Substantia nigra (tissue), 51 donors: ENCODE measurements at places on chromosomes 16 and 17.

- no peak for DNase-seq
These were observed 10.6 kb downstream of the FOXJ1 start for GRCh38 chr17:76130473-76130872.

GRCh38 chr16:81066681-81067080 lies 10.4 kb downstream of the C16orf46 start:
- DNase-seq = no peak

GRCh38 chr17:7836596-7837407 lies 2.8 kb downstream of the KDM6B start:
- DNase-seq = peak; percentile 86

- DNase-seq = no peak
These were observed 115.1 kb downstream of the CYLD start for GRCh38 chr16:50856991-50857390.

DNA sequence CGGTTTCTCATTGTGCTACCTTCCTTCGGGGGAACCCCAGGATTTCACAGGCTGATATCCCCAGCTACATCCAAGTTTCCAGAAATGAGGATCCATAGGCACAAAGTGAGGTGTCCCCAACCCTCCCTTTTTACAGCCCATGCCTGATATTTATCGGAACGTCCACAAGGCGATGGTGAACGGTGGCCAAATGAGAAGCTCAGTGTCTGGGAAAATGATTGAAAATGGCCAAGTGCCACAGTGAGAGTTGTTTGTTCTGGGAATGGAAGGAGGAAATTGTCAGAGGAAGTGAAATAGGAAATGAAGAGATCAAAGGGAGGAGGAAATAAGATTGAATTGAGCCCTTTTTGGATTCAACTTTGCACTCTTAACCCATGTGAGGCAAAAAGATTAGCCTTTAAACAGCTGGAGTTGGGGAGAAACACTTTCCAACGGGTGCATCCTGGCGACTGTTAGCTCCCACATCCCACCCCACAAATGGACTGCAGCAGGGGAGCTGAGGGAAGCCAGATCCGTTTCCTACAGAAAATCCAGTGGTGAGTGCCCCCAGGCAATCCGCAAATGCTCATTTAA lies 294.4 kb upstream of the IRX5 start:
- no peak for DNase-seq

DNA sequence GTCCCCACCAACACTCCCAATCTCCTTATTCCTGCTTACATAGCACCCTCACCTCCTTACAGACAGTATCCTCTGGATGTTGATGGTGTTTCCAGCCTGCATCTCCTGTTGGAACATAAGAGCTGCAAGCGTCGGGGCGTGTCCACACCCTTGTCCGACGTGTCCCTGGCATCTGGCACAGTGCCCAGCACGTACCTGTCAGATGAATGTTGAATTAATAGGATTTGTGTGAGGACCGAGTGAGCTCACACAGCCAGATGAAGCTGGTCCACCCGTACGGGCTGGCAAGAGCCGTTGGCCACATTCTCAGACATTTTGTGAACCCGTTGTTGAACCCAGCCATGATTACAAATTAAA lies 12.2 kb upstream of the CBX4 start:
- no peak for DNase-seq

- DNase-seq = no peak
These were observed 45.4 kb downstream of the C16orf78 start for GRCh38 chr16:49419006-49419405.

DNA sequence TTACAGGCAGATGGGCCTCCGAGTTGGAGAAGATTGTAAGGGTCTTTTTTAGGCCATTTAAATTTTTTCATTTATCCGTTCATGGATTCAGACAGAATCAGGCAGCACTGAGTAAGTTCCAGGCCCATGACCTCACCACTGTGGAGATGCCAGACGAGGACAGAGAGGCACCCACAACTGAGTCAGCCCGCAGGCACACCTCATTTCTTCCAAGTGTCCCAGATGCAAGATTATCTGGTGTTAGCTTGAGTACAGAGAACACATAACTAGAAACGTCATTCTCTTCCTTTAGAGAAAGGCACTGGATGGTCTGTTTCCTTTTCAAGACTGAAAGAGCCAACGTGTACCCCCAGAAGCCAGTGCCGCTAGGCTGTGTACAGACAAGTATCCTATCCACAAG lies 16.9 kb downstream of the CLEC16A start:
- DNase-seq = no peak
